ENCODE measurements at places on chromosomes 3 and 15. TPM values are rescaled to one million over a fixed set of nuclear protein-coding genes. Genes with fewer than 3 reads are reported as not detected.

C15orf39 gene
- polyA plus RNA-seq, result 11.1 TPM

GLDN gene
- 0.21 TPM for polyA plus RNA-seq

DNA sequence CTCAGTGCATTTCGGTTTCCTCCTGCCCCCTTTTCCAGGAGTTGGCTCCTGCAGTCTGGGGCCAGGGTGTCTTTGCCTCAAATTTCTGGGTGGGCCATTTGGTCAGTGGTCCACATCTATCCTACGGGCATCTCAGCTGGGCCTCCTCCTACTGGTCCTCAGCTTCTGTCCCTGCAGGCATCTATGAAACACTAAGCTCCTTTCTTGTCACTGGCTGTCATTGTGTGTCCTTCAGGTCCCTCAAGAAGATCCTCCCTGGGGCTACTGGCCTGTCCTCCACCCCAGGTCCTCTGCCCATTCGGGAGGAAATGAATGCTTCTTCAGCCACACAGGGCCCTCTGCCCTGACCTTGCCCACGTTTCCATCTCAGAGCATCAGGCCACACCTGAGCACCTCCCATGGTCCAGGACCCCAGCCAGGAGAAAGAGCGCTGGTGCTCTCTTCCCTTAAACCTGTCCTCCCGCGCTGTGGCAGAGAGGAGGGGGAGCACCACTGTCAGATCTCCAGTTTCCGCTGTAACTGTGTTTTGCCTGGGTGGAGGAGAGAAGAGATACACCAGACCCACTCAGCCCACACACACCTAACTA lies 1.8 kb downstream of the PRR23E start:
- DNase-seq, result no peak

GRCh38 chr15:56835718-56836171 lies 82.7 kb upstream of the TCF12 start:
- DNase-seq, result no peak

DNA sequence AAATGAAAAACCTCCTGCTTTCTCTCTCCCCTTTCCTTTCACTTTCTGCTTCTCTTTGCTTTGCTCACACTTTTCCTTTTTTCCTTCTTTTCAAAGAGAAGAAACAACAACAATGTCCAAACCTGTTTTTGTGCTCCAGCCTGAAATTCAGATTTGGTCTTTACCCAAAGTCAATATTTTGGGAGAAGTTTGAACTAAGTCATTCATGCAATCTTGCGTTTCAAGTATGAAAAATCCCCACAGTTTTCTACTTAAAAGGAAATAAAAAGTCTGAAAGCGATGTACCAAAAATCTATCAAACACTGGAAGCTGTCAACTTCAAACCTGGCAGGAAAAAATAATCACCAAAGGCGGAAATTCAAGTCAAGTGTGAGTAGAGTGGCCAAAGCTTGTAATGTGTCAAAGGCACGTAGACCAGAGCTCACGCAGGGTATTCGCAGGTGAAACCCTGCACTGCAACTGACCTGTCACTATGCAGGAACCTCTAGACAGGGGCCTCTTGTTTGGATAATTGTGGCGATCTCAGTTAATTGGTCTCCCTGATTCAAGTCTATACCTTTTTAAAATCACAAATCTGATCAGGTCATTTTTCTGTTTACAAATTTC lies 118.8 kb upstream of the GALNT15 start:
- DNase-seq, result no peak

- DNase-seq, result no peak
These were observed 34.7 kb downstream of the KLHL25 start for GRCh38 chr15:85760049-85760448.

DNA sequence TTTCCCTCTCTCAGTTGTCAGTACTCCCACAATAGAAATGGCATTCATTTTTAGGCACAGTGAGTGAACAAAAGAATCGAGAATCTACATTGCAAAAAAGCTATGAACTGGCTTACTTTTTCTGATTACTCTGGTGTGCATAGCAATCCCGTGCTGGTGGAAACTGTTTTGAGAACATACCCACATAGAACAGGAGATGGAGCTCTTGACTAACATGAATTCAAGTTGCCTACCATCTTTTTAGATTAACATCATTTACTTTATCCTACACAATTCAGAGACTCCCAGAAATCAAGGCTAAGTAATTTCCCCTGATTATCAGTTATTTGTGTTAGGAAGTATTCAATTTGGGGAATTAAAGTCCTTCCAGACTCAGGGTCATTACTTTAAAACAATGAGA lies 326.6 kb downstream of the ARPP21 start:
- peak; percentile 35 for DNase-seq

- no peak for DNase-seq
These were observed 21.4 kb downstream of the BTLA start for GRCh38 chr3:112477891-112478290.

- no peak for DNase-seq
These were observed 77.2 kb downstream of the ATG7 start for GRCh38 chr3:11349446-11349845.

DNA sequence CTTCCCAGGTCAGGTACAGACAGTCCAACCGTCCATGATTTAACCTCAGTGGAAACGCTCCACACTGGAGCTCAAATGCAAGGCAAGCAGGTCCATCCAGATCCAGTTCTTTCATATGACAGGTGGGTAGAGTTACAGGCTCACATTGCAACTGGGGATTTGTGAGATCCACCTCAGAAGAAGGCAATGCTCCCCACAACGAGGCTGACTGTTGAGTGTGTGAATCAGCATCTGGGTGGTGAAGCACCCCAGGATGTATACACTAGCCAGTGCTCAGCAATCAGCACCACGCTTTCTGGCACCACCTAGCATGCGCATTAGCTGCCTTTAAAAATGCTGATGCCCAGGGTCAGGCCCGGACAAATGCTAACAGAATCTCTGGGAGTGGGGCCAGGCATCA lies 343.5 kb upstream of the ICE2 start:
- no peak for DNase-seq

DNA sequence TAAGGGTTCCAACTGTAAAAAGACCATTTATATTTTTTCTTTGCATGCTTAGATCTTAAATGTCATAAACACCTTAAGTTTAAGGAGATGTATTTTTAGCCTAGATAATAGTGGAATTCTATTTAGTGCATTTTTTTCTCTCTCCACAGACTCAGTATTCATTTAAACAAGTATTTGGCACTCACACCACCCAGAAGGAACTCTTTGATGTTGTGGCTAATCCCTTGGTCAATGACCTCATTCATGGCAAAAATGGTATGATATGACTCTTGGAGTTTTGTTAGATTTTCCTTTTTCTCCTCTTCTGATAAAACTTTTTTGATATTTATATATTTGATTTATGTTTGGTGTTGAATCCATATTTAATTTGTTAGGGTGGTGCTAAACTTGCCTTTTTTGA lies 7.3 kb downstream of the KIF23 start:
- no peak for DNase-seq

DNA sequence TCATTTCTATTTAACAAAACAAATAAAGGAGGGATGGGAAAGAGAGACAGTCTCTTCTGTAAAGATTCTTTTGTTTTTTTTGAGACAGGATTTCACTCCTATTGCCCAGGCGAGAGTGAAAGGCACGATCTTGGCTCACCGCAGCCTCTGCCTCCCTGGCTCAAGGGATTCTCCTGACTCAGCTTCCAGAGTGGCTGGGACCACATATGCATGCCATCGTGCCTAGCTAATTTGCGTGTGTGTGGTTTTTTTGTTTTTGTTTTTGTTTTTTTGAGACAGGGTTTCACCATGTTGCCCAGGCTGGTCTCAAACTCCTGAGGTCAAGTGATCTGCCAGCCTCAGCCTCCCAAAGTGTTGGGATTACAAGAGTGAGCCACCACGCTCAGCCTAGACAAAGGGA lies 23.3 kb downstream of the STAG1 start:
- no peak for DNase-seq

- no peak for DNase-seq
These were observed 22.5 kb upstream of the EPHB1 start for GRCh38 chr3:134772591-134772990.

Data from renal pelvis (tissue), 12 donors.